GM10248 (cell line): ENCODE measurements at places on chromosomes 5 and 9.
A peak's percentile ranks its signal among the peaks of the same experiment; 100 is the strongest.

DNA sequence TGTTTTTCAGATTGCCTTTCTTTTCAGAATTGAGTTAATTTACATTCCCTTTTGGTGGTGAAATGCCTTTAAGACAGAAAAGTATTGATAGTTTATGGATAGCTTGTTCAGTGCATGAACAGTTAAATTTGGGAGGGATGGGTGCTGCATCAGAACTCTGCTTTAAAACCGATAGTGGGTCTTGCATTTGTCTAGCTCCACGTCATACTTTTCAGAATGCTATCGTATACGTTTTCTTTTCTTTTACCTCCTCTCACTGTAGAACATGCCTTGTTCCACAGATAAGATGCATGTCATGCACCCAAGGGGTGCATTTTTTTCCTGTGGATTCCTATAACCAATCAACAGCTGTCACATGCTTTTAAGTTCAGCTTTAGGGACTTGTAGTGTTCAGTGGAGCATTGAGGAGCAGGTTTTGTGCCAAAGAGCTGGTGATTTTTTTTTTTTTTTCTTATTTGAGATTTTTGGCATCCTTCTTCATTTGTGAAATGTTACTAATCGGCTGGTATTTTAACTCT is 2.3 kb downstream of the SLC44A1 start:
- no peak for DNase-seq

DNA sequence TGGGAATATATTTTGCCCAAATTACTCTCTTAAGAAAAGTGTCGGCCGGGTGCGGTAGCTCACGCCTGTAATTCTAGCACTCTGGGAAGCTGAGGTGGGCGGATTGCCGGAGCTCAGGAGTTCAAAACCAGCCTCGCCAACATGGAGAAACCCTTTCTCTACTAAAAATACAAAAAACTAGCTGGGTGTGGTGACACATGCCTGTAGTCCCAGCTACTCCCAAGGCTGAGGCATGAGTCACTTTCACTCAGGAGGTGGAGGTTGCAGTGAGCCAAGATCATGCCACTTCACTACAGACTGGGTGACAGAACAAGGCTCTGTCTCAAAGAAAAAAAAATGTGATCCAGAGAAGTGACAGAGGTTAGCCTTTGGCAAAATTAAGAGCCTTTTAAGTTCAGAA is 26.4 kb upstream of the TMEM171 start:
- DNase-seq: no peak

- no peak for DNase-seq
These were observed 7.7 kb downstream of the NOXA1 start for GRCh38 chr9:137430723-137431415.

GRCh38 chr9:124766815-124767554 is 4.1 kb downstream of the NR6A1 start:
- DNase-seq: no peak

GRCh38 chr5:144013816-144014215 is 156.6 kb downstream of the YIPF5 start:
- no peak for DNase-seq

DNA sequence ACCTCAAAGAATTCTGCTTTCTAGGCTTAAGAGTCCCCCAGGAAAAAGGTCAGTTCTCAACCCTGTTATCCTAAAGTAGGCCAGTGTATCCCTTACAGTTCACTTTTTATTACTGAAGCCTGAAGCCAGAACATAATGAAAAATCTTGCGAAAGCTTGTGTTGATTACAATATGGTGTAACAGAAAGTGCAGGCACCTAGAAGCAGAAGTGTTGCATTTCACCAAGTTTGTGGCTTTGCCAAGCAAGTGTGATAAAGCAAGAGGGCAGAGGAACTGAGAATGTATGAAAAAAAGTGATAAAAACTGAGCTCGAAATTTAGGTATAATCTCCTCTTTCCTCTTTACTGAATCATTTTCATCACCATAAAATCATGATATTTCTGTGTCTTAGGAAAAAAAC is 26.2 kb downstream of the AGTPBP1 start:
- DNase-seq: peak; percentile 17

- DNase-seq: no peak
These were observed 58.9 kb downstream of the AUH start for GRCh38 chr9:91302831-91303230.

GRCh38 chr5:152462021-152462721 is 57.1 kb upstream of the NMUR2 start:
- no peak for DNase-seq

DNA sequence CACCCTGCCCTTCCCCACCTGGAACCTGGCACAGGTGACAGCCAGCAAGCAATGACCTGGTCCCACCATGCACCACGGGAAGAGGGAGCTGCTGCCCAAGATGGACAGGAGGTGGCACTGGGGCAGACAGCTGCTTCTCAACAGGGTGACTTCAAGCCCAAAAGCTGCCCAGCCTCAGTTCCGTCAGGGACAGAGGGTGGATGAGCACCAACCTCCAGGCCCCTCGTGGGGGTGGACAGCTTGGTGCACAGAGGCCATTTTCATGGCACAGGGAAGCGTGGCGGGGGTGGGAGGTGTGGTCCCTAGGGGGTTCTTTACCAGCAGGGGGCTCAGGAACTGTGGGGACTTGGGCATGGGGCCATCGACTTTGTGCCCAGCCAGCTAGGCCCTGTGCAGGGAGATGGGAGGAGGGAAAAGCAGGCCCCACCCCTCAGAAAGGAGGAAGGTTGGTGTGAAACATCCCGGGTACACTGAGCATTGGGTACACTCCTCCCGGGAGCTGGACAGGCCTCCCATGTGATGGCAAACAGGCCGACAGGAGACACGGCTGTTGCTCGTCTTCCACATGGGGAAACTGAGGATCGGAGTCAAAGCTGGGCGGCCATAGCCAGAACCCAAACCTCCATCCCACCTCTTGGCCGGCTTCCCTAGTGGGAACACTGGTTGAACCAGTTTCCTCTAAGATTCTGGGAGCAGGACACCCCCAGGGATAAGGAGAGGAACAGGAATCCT is 1.9 kb downstream of the CEL start:
- no peak for DNase-seq

GRCh38 chr5:137487600-137487999 is 11.5 kb downstream of the SPOCK1 start:
- no peak for DNase-seq

DNA sequence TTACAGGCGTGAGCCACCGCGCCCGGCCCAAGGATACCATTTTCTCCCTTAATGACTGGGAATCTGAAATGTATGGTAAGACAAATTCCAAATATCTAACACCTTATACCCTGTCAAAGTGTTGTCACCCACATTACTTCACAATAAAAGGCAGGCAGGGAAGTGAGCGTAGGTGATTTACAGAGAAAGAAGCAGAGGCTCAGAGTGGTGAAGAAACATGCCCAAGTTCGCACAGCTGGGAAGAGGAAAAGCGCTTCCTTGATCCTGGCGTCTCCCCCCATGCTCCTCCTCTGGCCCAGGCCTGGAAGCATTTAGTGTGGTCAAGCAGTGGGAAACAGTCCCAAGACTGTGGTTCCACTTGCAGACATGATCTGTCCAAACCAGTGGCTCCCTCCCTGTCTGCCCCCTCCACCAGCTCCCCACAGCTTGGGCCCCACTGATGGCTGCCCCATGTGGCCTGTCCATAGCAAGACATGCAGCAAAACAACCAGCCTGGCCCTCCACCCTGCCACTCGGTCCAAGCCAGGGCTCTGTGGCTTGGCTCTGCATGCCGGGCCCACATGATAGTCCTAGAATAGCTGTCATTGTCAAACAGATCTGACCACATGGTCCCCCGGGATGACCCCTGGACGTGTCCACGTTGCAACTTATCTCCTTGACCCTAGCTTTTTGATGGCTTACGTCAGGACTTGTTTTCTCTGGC is 107.2 kb downstream of the TTLL11 start:
- no peak for DNase-seq

DNA sequence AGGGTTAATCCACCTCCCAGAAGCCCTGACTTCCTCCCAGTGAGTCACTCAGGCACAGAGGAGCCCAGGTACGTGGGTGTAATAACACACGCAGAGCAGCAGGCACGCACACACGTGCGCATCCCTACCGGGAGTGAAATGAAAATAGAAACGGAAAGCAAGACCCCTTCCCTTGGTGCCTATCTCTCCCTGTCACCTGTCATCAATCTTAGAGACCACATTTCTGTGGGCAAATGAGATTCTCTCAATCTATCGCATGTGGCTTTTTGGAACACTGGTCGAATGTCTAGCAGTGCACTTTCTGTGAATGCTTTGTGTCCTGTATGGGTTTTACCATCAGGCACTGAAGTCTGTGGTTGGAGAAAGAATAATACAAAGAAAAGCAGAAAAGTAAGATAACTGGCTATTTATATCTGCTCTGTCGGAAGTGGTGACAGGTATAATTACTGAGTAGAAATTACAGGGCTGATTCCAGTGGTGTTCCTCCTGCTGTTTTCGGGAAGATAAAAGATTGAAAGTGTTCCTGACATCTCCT is 137.7 kb upstream of the GRIA1 start:
- DNase-seq: peak; percentile 6

DNA sequence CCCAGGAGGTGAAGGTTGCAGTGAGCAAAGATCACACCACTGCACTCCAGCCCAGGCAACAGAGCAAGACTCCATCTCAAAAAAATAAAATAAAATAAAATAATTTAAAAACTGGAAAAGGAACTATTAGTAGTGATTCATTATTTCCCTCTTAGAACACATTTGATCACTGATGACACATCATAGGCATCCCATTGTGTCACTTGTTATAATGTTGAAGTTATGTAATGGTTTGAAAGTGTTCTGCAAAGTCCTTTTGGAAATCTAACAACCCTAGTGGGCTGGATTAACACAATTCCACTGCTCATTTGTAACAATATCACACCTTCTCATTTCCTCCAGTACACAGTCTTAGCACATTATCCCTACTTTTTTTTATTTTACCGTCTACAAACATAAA is 81.8 kb upstream of the LMNB1 start:
- DNase-seq: no peak

GRCh38 chr9:135067096-135067710 is 20.3 kb upstream of the OLFM1 start:
- DNase-seq: no peak

GRCh38 chr9:28287455-28287854 is 714.2 kb upstream of the C9orf72 start:
- no peak for DNase-seq

- peak; percentile 26 for DNase-seq
These were observed 52.1 kb upstream of the EXOC3 start for GRCh38 chr5:390623-391491.

DNA sequence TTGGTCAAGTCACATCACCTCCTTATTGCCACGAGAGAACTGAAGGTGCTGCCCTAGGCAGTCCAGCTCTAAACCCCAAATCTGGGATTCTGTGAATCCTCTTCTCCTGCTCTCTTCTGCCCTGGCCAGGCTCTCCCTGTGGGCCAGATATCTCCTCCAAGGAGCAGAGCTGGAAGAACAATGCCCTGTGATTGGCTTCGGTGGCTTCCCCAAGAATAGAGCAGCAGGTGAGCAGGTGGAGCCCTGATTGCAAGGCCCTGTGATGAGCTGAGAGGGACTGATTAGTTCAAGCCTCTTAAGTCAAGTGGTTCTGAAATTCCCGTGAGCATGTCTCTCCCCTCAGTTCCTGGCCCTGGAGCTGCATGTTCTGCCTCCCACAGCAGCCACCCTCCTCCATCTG is 175.3 kb upstream of the BRINP1 start:
- DNase-seq: no peak

DNA sequence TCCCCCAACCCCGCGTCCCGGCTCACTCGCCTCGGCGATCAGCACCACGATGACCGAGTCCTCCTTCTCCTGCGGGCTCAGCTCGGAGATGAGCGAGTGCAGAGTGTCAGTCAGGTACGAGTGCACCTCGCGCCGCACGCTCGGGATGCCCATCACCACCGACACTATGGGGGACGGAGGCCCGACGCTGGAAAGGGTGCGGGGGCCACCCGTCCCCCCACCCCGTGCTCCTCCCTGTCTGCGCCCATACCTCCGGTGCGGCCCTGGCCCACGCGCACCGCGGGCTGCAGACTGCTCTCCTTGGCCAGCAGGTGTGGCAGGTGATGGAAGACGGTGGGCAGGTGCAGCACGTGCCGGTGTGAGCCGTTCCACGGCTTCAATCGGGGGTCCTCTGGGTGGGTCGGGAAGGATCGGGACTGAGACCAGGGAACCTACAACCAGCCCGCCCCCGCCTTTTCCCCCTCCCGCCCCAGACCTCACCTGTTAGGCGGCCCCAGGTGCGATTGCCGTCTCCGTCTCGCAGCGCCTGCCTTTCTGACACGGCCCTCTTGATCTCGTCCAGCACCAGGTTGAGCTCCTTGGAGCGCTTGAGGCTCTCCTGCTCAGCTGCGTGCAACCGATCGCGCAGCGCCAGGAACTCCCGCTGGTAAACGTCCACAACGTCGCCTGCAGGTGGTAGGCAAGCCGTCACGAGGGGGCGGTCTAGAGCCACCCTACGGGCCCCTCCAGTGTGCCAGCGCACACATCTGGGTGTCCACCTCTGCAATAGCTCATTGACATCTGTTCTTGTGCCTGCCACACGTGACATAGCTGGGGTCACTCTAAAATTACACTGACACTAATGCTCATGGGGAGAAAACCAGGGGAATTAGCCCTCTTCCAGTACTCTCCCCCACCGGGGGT is 5.1 kb downstream of the MGAT4B start:
- peak; percentile 80 for DNase-seq

DNA sequence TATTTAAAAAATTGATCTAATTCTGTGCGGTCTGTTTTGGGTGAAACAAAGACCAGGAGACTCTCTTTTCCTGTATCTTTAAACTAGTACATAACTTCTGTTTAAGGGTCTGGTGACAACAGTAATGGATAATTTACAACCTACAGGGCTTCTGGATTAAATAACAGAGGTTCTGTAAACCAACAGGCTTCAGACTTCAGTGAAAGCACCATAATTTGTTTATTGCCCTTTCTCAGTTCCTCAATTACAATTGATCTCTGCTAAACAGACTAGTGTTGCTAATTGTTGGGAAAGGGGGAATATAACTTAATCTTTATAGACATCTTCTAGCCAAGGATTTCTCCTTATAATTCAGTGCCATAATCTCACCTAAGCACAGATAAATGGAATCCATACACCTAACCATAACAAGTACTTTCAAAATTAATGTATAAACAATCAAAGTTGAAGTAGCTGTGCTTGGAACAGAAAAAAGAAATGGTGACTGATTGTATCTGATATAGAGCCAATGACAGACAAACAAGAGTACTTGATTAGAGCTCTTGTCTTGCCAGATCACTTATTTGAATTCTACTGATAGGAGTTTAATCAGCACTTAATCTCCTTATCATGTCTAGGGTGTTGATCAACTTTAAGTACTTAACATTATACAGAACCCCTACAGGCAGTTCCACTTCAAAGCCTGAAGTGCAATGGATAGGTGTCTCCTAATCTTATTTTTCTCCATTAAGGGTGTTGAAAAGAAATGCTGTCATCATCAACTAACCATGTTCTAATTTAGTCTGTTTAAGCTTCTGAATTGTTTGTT is 536.0 kb downstream of the NR2F1-AS1 start:
- no peak for DNase-seq

GRCh38 chr9:68515326-68516017 is 25.2 kb downstream of the TMEM252 start:
- no peak for DNase-seq

- DNase-seq: no peak
These were observed 595 bp upstream of the GRHPR start for GRCh38 chr9:37421914-37422288.
